OCI-M1 (cell line): ENCODE measurements at places on chromosomes 1 and 21.

GRCh38 chr1:9455487-9456234 is 83.6 kb upstream of the SLC25A33 start:
- DNase-seq, result peak; percentile 39

DNA sequence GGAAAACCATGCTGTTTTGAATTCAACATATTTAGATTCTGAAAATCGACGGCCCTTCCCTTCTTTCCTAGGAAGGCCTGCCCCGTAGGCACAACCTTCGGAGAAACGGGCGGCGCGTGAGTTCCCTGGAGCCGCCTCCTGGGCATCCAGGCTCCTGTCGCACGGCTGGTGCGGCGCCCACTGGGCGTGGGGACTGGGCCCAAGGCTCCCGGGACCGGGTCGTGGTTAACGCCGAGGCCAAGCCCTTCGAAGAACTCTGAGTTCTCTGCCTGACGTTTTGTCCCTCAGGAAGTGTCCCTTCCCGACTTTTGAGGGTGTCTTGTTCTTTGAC is 19.2 kb upstream of the TBX15 start:
- DNase-seq, result no peak

DNA sequence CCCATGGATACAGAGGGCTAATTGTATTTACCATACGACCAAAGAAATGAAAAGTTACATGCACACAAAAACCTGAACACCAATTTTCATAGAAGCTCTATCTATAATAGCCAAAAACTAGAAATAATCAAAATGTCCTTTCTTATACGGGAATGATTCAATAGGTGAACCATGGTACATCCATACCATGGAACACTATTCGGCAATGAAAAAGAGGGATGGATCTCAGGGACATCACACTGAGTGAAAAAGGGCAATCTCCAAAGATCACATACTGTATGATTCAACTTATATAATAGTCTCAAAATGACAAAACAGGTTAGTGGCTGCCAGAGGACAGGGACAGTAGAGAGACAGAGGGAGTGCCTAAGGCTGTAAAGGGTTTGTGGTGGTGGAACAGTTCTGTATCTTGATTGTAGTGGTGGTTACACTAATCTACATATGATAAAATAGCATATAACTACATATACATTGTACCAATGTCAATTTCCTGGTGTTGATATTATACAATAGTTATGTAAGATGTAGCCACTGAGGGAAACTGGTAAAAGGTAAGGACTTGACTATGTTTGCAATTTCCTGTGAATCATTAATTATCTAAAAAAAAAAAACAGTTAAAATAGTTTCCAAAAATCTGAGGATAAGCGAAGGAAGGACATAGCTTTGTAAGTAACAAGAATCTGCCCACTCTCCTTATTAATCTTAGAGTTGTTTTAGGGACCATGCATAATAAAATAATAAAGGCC is 3.7 kb downstream of the RSBN1 start:
- peak; percentile 28 for DNase-seq

- DNase-seq, result no peak
Measured at GRCh38 chr1:85683292-85684025, 24.8 kb downstream of the ZNHIT6 start.

DNA sequence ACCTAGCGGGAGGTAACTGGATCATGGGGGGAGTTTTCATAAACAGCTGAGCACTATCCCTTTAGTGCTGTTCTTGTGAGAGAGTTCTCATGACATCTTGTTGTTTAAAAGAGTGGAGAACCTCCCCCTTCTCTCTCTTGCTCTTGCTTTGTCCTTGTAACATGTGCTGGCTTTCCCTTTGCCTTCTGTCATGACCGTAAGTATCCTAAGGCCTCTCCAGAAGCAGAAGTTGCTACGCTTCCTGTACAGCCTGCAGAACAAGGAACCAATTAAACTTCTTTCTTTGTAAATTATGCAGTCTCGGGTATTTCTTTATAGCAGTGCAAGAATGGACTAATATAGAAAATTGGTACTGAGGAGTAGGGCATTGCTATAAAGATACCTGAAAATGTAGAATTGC is 515.6 kb downstream of the NEGR1 start:
- no peak for DNase-seq

DNA sequence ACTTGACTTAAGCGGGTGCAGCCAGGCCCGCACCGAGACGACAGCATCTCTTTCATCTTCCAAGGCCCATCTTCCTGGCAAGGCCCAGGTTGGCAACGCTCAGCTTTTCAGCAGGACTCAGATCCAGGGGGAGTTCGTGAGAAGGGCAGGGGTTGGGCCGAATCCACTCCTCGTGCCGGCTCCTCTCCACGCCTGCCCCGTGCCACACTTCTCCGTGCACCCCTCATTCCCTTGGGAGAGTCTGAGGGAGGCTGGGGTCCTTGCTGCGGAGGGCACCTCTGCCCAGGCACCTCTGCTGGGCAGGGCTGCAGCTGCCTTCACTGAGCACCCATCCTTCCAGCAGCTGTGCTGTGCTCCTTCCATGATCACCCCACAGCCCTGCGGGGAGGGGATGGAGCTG is 22.3 kb downstream of the PRDM16 start:
- no peak for DNase-seq

DNA sequence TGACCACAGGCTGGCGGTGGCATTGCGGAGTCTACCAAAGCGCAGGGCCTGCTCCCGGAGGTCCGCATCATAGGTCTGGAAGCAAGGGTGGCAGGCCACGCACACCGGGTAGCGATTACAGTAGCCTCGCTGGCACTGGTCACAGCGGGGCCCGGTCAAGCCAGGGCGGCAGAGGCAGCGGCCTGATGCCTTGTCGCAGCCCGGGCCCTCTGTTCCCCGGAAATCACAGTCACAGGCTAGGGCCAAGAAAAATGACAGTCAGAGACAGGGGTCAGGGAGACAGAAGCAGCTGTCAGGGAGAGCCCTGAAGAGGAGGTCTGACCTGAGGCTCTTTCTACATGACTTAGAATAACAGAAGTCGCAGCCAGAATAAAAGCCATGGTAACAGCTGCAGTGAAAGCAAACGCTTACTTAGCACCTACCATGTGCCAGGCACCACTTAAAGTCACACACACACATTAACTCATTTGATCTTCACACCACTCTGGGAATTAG is 26.4 kb downstream of the LAMB3 start:
- no peak for DNase-seq

GRCh38 chr1:177732178-177732577 is 237.7 kb downstream of the SEC16B start:
- DNase-seq, result no peak
